ENCODE measurements at places on chromosomes 13 and 19.

DNA sequence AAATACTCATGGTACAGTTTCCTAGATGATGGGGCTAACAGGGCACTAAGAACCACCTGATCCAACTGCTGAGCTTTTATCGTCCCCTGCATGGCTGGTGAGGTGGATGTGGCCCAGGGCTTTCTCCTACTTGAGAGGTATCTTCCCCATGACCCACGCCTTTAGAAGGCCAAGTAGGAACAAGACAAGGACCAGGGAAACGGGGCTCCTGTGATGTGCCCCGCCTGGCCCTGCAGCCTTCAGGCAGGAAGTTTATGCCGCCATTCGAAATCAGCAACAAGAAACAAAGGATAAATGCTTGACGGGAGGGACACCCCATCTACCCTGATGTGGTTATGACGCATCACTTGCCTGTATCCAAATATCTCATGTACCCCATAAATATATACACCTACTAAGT is 4.1 kb downstream of the NLRP13 start:
- DNase-seq: no peak

DNA sequence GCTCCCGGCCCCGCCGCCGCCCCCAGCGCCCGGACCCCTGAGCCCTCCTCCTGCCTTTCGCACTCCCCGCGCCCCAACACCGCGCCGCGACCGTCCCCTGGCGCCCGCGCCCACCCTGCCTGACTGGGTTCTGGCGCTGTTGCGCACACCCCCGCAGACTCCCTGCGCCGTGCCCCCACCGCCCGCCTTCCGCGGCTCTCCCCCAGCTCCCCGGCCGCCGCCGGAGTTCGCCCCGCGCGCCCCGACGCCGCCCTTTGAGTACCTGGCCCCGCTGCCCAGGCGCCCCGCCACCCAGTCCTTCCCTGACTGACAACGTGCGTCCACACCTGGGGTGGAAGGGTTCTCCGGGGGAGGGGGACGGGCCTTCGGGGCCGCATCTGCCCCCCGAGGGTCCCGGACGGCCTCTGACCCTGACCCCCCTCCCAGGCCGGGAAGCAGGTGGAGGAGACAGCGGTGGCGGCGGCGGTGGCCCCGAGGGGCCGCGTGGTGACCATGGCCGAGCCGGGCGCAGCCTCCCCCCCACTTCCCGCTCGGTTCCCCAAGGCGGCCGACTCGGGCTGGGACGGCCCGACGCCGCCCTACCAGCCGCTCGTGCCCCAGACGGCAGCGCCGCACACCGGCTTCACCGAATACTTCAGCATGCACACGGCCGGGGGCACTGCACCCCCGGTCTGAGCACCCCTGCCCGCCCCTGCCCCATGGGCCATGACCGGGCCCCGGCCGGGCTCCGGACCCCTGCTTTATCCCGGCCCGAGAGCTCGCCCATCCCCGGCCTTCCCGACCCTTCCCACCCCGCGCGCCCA is 1.4 kb upstream of the MEGF8 start:
- DNase-seq: no peak

GRCh38 chr13:24271601-24272451 is 37.6 kb upstream of the C1QTNF9 start:
- peak; percentile 39 for DNase-seq

DNA sequence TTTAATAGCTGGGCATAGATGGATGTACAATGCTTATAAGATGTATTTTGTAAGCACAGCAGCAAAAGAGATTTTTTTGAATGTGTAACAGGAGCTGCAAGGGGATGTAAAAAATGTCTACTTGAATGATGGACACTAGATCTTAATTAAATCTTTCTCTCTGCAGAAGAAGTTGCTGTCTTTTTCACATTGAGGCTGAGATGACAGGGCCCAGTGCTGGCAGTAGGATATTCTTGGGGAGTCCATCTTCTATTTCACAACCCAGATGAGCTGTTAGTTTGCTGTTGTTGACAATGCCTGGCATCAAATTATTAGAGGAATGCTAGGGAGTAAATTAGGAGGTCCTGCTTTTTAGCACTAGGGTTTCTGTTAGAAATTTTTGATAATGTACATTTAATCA is 698.7 kb downstream of the SLITRK5 start:
- no peak for DNase-seq

DNA sequence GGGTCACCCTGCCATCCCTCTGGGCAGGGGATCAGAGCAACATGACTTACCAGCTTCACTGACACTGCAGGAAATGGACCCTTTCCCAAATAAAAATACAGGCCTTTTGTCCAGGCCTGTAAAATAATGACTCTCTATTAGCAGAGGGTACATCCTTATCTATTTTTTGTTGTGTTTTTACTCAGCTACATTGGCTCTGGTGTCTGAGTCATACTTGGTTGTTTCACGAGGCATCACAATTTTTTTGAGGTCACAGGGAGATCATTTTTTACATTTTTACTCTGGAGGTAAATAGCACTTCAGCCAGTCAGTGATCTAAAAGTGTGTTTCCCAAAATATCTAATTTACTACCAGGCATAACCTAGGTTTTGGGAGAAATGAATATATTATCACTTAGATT is 6.9 kb upstream of the HTR2A start:
- DNase-seq: no peak

DNA sequence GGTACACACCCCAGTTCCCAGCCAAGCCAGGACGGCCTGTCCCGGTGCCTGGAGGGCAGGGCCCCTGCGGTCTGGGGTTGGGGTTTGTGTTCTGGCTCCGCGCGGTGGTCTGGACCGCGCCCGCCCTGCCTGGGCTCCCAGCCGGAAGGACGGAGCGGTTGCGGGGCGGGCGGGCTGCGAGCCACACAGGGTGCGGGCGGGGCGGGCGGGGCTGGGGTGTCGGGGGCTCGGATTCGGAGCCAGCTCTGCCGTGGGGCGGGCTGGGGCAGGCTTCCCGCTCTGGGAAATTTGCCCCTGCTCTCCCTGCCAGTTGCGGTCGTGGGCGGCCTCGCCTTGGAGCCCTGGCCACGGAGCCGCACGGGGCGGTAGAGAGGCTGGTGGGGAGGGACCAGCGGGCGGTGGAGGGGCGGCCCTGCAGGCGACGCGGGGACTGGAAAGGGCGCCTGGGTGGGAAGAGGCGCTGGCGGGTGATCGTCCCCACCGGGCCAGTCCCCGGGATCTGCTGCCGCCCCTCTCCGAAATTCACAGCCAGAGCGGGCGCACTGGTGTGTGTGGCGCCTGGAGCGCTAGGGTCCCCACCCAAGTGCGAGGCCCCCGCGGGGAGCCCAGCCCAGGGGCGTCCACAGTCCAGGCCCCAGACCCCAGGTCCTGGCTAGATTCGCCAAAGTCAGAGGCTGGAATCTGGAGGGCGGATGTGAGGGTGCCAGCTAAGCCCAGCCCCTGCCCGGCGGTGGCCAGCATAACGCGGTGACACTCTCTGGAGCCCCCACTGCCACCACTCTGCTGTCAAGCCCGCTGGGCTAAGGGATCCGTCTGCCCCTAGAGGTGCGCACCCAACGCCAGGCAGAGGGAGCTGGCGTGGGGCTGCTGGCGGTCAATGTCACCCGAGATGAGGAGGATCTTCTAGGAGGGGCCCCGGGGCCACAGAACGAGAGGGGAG is 11.0 kb upstream of the ZNF492 start:
- no peak for DNase-seq

- no peak for DNase-seq
Measured at GRCh38 chr13:24632382-24633121, 47.7 kb upstream of the ATP12A start.
